ENCODE measurements at places on chromosomes 12 and 14. TPM values are rescaled to one million over a fixed set of nuclear protein-coding genes. Genes with fewer than 3 reads are reported as not detected.
A peak's percentile ranks its signal among the peaks of the same experiment; 100 is the strongest.

GRCh38 chr14:101442451-101442850 is 118.8 kb upstream of the DIO3 start:
- DNase-seq = no peak

SMARCD1 gene
- polyA plus RNA-seq = 157 TPM

DNA sequence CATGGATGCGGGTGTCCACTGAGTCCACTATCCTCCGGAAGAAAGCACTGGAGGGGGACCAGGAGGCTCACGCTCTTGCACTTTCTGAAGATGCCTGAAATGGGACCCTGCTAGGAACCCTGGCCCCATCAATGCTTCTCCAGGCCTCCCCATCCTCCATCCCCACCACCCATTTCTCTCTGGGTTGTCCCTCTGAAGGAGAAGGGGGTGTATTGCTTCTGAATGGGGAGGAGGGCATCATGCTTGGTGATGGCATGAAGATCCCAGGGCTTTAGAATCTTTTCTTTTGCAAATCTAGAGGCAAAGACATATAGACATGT is 681 bp upstream of the JPH4 start:
- DNase-seq = no peak

DNA sequence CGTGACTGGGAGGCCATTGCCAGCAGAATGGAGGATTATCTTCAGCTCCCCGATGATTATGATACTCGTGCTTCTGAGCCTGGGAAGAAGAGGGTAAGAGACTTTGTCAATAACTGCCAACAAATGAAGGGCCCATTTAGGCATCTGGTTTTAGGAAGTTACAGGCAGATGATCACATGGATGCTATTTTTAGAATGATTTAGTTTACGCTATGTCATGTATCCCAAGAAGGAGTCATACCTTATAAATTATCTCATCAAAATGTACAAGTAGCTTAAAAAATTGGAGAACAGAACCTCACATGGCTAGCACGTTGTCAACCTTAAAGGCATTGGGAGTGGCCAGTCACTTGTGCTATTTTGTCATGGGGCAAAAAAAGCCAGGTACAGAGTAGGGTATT is 46.7 kb downstream of the PROX2 start:
- no peak for DNase-seq

TAS2R7 gene
- polyA plus RNA-seq = not detected

CACNB3 gene
- 40.3 TPM for polyA plus RNA-seq

DNA sequence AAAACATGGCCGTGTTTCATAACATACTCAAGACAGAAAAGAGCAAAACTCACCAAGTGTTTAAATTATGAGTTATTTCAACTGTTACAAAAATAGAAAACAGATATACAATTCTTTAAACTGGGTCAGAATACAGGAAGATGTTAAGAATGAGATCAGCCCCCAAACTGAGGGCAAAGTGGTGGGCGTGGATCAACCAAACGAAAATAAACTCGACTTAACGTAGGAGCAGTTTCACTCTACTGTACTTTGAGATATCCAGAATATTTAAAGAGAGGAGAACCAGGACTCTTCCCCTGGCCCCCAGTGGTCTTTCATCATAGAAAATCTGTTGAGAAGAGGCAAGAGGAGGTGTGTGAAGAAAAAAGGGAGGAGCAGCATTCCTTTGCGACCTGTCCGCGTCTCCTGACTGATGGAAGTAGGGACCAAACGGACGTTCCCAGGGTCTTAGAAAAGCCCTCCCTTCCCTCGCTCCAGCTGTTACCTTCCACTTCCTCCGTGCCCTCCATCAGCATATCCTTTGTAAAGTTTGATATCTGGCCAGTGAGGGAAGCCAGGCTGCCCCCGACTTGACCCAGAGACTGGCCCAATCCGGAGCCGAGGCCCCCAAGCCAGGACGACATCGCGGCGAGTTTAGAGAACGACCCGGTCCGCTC is 668 bp downstream of the TRIP11 start:
- peak; percentile 68 for DNase-seq

MAP3K9 gene
- 3.9 TPM for polyA plus RNA-seq

- DNase-seq = no peak
These were observed 1.8 kb downstream of the CKB start for GRCh38 chr14:103520657-103521437.

DNA sequence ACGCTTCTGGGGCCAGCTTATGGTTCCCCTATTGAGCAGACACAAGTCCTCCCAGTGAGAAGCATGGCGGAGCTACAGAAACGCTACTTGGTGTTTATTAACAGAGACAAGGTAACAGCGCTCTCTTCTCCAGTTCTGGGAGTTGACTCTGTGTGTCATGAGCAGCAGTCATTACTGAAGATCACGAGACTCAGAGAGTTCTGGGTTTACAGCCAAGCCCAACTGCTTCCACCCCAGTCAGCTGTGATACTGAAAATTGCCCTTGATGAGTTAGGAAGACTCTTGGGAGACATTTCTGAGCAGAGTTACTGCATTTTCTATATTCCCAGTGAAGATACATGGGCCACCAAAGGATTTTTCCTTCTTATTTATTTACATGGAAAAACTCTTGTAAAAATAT is 48.6 kb downstream of the CFAP251 start:
- DNase-seq = no peak

PAPLN gene
- 24.4 TPM for polyA plus RNA-seq

DNA sequence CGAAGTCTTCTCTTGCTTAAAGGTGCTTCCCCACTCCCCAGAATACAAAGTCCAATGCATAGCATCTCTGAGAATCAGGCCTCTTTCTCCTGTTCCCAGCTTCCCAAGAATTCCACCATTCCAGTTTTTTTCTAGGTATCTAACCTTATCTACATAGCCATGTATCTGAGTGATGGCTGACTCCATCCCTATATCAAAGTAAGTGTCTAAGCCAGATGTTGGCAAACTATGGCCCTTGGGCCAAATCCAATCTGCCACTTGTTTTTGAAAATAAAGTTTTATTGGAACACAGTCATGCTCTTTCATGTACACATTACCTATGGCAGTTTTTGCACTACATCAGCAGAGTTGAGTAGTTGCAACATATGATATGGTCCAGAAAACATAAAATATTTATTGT is 129.6 kb downstream of the LLPH start:
- no peak for DNase-seq

EFS gene
- 29.7 TPM for polyA plus RNA-seq

All from right renal cortex interstitium (tissue), 3 donors.